Stimulated activated CD4-positive, alpha-beta T cell treated with anti-CD3 and anti-CD28 coated beads, Interleukin-4, amount 100 ng/mL, for 48 hours (primary cell): ENCODE measurements at places on chromosomes 1 and 21.

DNA sequence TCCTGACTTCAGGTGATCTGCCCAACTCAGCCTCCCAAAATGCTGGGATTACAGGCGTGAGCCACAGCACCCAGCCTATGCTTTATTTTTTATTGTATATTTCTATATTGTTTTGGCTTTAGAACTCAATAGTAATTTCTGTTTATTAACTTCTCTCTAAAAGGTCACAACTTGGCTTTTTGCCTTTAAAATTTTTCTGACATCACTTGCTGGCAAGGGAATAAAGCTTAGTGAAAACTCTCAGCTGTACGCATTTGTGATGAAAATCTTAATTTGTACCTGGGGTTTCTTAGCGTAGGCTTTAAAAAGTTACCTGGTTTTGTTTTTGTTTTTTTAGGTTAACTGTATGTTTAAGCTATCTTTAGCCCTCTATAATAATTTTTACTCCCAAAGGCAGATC is 36.2 kb downstream of the B3GALNT2 start:
- no peak for DNase-seq

DNA sequence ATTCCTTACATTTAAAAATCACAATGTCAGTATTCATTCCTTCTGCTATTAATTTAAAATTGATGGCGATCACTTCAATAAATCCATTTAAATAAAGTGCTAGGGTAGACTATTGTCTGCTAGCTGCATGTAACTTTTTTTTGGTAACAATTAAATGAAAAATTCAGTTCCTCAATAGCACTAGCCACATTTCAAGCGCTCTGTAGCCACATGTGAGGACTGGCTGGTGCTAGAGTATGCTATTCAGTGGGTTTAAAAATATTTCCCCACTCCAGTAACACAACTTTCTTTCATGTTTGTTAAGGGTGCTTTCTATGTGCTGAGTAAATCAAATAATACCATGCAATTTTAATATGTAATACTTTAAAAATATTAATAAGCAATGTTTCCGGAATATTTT is 108.2 kb downstream of the LTN1 start:
- no peak for DNase-seq

GRCh38 chr1:156602557-156602993 is 1.3 kb upstream of the GPATCH4 start:
- DNase-seq = no peak

GRCh38 chr1:238738892-238739291 is 647.5 kb upstream of the CHRM3 start:
- DNase-seq = no peak

GRCh38 chr1:23389837-23390321 is 20.2 kb upstream of the ZNF436 start:
- no peak for DNase-seq

DNA sequence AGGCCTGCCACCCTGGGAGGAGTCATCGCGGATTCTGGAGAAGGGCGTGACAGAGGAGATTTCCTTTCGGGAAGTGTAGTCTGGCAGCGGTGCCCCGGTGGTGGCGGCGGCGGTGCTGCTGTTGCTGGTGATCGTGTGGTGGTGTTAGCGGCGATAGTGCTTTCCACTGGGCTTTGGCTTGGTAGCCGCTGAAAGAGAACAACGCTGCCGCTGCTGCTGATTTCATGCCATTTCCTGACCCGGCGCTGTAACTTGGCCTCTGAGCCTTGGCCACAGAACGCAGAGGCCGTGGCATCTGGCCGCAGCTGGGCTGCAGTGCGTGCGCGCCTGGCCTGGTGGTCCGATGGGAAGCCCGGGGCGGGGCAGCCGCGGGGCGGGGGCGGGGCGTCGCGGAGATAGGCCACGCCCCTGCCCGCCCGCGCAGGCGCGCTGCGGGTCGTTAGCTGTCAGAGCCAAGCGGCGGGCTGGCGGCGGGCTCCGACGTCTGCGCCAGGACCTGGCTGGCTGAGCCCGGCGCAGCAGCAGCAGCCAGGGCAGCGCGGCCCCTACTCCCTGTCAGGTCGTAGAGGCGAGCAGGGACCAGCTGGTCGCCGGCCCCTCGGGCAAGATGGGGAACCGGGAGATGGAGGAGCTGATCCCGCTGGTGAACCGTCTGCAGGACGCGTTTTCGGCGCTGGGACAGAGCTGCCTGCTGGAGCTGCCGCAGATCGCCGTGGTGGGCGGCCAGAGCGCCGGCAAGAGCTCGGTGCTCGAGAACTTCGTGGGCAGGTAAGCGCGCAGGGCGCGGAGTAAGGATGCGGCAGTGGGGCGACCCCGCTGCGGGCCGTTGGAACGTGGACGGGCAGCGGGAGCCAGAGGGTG is at the start of gene DNM3:
Gene DNM3 (plus strand): TSS at position 449 of the 861 bp plus-strand sequence. CDS start 159 bp downstream, at position 608.
- DNase-seq = peak; percentile 64

- DNase-seq = no peak
Measured at GRCh38 chr1:203627398-203627797, 766 bp downstream of the ATP2B4 start.

- no peak for DNase-seq
Measured at GRCh38 chr1:41358131-41359021, 2.9 kb upstream of the FOXO6 start.

- DNase-seq = no peak
Measured at GRCh38 chr1:64318428-64318827, 115.0 kb downstream of the UBE2U start.

- DNase-seq = no peak
Measured at GRCh38 chr1:229058111-229058561, 212.8 kb upstream of the RAB4A start.

GRCh38 chr1:61287734-61288133 is 205.4 kb downstream of the NFIA start:
- DNase-seq = no peak

DNA sequence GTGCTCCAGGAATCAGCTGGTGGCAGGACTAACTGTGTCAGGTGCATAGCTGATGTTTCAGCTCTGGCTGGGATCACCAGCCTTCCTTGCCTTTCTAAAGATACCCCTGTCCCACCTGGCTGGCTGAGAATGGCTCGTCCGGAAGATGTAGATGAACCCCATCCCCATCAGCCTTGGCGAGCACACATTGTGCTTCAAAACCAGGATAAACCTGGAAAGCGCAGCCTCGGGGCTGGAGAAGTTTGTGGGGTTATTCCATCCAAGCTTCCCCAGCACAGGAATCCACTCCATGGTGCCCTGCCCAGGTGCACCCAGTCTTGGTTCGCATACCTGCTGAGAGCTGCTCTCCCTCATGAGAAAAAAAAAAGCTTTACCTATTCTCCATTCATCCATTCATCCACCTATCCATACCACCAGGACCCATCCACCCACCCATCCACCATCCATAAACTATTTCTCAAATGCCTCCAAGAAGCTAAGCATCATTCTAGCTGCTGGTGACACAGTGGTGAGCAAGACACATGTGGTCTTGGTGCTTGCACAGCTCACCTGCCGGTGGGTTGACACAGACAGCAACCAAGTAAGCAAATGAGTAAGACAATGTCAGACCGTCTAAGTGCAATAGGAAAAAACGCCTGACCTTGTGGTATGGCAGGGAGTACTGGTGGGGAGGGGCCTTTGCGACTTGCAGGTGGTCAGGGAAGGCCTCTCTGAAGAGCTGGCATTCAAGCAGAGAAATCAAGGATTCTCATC is 94.0 kb downstream of the DMRTB1 start:
- DNase-seq = no peak

DNA sequence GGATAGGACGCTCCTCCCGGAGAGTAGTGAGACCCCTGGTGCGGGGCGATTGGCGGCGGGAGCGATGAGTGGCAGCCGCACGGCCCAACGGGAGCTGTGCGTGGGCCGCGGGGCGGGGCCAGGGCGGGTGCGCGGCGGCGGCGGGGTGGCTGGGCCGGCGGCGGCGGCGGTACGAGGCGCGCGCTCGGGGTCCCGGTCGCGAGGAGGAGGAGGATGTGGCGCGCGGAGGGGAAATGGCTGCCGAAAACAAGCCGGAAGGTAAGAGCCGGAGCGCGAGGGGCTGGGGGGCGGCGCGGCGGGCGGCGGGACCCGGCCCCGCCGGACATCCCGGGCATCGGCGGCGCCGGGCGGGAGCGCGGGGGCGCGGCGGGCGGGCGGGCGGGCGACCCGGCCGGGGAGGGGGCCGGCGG is at the start of gene CAMTA1:
Gene CAMTA1 (plus strand): TSS at position 137 of the 410 bp plus-strand sequence. CDS start 77 bp downstream, at position 214.
- peak; percentile 97 for DNase-seq

GRCh38 chr1:175072099-175072951 is 4.7 kb downstream of the TNN start:
- peak; percentile 20 for DNase-seq

- no peak for DNase-seq
Measured at GRCh38 chr1:200005165-200005564, 22.3 kb upstream of the NR5A2 start.

GRCh38 chr1:163250382-163250974 is 47.8 kb upstream of the RGS5 start:
- DNase-seq = no peak

DNA sequence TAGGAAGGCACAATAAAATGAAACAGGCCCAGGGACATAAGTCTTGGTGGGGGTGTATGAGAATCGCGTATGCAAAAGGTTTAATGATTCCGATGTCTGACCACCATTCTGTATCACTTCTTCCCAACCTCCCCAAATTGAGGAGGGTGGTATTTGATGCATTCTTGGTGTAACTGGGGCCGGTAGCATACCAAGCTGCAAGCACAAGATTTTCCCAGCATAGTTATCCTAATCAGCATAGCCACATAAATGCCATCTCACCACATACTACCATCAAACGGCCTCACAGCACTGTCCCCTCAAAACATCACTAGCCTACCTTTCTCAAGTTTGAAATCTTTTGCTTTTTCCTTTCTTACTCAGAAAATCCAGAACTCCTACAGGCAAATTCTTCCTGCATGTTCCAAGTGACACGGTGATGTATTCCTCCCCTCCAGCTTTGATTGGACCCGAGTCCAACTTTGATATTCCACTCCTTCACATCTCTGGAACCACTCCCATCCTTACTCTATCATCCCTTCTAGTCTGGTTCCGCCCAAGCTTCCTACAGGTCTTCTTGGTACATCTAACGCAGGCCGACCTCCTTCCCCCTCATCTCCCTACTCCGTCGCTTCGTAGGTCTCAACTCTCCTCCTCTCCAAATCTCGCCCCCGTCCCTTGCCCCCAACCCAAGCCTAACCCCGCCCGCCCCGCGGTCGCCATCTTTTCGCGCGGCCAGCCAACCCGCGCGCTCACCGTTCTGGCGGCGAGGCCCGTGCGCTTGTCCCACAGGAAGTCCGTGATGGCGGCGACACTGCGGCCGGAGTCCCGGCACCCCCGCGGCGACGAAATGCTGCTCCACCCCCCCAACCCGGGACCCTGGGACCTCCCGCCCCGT is 600 bp downstream of the CLK2 start:
- DNase-seq = no peak
